ENCODE measurements at places on chromosomes 5 and 9. TPM values are rescaled to one million over a fixed set of nuclear protein-coding genes. Genes with fewer than 3 reads are reported as not detected.

DNA sequence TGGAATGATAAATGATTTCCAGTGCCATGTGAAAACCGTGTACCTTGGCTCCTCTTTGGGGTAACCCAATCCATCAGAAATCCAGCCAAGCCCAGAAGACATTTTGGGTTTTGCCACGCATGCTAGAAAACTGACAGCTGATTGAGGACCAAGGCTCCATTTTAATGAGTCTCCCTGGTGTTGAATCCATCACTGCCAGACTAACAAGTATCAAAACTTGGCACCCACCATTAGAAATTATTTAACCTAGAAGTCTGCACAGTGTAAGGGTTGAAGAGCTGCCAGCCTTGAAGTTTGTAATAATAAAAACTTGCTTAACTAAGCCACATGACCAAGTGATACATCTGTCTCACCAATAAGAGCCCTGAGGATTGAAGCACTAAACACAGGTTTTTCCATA lies 369.9 kb downstream of the DNAH5 start:
- no peak for DNase-seq

- no peak for DNase-seq
Observed at GRCh38 chr5:37799865-37800421, 39.9 kb downstream of the GDNF start.

DNA sequence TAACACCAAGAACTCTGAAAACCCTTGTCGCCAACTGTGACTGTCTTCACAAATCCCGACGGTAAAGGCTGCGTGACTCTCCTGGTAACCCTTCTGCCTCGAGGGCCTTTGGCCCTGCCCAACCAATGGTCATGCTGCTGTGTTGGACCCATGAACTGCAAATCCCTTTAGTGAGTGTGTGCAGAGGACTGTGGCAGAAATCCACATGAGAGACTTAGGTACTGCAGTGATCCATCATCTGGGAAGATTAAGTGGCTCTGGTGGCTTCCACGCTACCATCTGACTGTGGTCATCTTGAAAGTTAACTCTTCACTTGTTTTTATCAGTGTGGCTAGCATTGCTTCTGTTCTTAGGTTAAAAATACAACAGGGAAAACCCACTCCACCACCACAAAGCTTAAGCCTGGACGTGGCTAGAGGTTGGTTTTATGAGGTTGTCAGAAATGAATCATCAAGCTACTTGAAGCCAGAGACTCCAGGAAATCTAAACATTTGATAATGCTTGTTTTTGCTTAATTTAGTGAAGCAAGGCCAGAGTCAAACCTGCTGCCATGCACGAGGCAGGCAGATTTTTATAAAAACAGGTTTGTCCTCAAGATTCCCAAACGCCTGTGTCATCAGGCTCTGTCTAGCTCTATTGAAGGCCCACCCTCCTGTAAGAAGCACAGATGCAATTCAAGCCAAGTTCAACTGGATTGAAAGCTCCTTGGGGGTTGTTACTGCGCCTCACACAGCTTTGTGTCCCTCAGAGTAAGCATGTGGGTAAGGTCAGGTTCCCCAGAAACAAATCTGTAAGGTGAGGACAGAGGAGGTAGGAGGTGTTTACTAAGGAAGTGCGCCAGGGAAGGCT lies 52.7 kb upstream of the ERCC6L2 start:
- DNase-seq: no peak

- DNase-seq: no peak
Observed at GRCh38 chr5:173041881-173042762, 14.0 kb upstream of the CREBRF start.

- no peak for DNase-seq
Observed at GRCh38 chr9:37293664-37294524, 128.6 kb upstream of the GRHPR start.

GRCh38 chr9:35748242-35748857 lies 678 bp downstream of the GBA2 start:
- no peak for DNase-seq

DNA sequence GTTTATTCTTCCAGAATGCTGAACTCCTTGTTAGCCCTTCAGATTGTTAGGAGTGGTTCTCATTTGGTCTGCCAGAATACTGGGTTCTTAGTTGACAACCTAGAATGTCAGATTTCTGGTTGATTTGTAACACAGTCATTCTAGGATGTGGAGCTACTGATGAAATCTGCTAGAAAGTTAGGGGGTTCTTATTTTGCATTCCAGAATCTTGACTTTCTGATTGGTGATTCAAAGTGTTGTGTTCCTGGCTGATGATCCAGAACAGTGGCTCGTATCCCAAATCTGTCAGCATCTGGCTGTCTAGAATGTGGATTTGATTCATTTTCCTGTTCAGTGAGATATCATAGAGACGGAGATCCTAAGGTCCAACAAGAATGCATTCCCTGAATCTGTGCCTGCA lies 21.9 kb downstream of the PTGS1 start:
- no peak for DNase-seq

- no peak for DNase-seq
Observed at GRCh38 chr9:116701940-116702642, 15.0 kb downstream of the TRIM32 start.

DNA sequence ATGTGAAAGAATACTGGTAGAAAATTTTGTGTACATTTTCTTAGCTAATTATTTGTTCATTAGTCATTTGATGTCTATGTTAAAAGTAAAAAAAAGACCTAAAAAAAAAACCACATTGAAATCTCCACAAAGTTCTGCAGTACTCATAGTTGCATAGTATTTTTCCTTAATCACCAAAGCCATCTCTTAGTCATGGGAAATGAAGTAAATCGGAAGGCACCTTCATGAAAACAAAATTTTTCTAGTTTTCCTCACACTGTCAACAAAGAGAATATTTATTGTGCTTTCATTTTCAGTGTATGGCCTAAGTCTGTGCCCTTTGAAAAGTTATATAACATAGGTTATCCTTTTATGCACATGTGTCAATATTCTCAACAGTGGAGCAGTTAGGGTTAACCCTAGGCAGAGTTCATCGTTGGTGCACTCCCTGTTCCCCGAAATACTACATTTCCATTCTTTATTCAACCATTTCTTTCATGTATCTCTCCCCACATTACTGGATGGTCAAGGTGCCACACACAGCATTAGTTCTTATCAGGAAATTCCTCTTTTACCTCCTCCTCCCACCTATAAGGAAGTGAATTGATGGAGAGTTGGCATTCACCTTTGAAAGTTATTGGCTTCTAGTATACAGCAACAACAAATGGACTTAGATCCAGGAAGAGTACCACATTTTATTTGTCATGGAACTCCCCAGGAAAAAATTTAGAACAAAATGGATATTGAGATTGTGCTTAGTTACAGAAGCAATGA lies 93.1 kb downstream of the NUDT12 start:
- no peak for DNase-seq

GRCh38 chr5:123512611-123513461 lies 859 bp downstream of the CSNK1G3 start:
- DNase-seq: no peak

GRCh38 chr5:149433524-149434131 lies 54.5 kb upstream of the IL17B start:
- DNase-seq: no peak

- no peak for DNase-seq
Observed at GRCh38 chr5:148202531-148203203, at the start of gene SPINK6. Gene SPINK6 (plus strand): TSS chr5:148203042. CDS start chr5:148203097, 55 bp downstream.

GRCh38 chr9:31715250-31715649 lies 669.2 kb upstream of the ACO1 start:
- DNase-seq: no peak

DNA sequence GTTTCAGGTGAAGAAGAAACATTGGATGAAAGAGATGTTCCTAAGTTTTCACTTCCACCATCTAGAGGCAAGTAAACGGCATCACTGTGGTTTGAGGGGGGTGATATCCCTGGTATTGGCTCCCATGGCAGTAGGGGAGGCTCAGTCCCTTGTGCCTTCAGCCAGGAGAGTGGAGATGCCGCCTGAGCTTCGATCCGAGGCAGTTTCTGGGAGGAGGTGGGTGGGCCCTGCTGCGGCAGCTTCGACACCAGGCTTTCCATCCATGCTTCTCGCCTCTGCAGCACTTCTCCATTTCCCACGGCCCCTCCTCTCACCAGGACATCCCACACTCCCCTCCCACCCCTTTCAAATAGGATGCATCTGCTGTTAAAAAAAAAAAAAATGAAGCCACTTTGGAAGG lies 258.3 kb downstream of the GADD45G start:
- DNase-seq: no peak

DNA sequence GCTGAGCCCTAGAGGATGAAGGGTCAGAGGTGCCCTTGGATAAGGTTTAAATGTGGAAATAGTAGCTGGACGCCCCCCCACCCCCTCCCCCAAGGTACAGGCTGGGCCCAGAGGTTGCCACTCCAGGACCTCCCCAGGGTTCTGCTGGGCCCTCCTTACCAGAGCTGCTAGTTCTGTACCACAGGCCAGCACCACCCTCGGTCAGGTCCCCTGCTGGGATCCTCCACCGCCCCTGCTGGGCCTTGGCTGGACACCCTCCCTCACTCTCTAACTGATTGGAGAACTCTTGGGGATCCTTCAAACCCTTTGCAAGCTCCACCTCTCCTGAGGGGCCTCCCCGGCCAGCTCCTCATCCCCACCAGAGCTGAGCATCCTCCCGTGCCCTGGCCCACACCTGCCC lies 34.9 kb downstream of the PTGES start:
- no peak for DNase-seq

- no peak for DNase-seq
Observed at GRCh38 chr5:34410411-34411139, 245.6 kb upstream of the RAI14 start.

TAF1L gene
- total RNA-seq: not detected

CCNG1 gene
- total RNA-seq: 256 TPM

RXRA gene
- total RNA-seq: 19.7 TPM

ENTREP1 gene
- 11.6 TPM for total RNA-seq

CTXN3 gene
- total RNA-seq: 1.1 TPM
